ENCODE measurements at places on chromosomes 4 and X.

DNA sequence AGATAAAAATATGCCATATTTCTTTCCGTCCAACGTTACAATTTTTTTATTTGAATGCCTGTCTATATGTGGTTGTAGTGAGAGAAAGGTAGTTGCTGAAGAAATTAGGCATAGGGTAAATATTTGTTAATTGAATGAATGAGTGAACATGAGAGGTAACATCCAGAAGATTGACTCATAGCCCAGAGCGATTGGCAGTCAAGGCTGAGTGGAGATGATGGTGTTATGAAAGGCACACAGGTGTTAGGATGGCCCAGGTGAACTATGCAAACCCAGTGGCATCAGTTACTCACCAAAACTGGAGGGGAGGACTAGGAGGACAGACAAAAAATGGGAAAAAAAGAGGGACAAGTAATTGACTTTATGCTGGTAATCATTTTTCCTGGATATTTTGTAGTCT lies 31.7 kb upstream of the SPRY1 start:
- no peak for DNase-seq

- peak; percentile 75 for DNase-seq
Measured at GRCh38 chr4:76090241-76090691, 15.8 kb downstream of the ART3 start.

DNA sequence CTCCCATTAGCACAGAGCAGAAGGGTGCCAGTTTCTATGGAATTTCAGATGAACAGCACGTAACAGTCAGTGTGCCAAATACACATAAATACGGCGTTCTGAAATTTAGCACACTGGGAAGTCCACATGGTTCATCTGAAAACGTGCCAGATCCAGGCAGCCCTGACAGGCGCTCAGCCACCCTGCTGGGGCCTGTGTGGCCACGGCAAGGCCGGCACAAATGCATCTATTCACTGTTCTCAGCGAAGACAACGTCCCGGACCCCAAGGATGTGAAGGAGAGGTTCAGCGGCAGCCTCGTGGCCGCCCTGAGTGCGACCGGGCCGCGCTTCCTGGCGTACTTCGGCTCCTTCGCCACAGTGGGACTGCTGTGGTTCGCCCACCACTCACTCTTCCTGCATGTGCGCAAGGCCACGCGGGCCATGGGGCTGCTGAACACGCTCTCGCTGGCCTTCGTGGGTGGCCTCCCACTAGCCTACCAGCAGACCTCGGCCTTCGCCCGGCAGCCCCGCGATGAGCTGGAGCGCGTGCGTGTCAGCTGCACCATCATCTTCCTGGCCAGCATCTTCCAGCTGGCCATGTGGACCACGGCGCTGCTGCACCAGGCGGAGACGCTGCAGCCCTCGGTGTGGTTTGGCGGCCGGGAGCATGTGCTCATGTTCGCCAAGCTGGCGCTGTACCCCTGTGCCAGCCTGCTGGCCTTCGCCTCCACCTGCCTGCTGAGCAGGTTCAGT lies 15.6 kb downstream of the DGKQ start:
- no peak for DNase-seq

DNA sequence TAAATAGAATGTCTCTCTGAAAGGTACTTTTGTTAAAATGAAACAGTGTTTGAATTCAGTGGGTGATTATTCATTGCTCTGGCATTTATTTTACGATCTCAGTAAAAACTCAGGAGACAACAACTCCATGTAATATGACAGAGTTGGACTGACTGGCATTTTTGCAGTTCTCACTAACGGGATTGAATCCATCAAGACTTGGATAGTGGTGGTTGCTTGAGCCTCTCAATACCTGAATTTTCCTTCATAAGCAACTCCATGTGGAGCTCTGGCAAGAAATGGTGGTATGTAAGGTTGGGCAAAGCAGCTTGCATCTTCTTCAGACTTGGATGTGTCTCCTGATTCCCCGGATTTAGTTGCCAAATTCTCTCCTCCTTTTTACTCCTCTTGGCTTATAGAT lies 72.7 kb downstream of the FRMPD4 start:
- DNase-seq: peak; percentile 37

DNA sequence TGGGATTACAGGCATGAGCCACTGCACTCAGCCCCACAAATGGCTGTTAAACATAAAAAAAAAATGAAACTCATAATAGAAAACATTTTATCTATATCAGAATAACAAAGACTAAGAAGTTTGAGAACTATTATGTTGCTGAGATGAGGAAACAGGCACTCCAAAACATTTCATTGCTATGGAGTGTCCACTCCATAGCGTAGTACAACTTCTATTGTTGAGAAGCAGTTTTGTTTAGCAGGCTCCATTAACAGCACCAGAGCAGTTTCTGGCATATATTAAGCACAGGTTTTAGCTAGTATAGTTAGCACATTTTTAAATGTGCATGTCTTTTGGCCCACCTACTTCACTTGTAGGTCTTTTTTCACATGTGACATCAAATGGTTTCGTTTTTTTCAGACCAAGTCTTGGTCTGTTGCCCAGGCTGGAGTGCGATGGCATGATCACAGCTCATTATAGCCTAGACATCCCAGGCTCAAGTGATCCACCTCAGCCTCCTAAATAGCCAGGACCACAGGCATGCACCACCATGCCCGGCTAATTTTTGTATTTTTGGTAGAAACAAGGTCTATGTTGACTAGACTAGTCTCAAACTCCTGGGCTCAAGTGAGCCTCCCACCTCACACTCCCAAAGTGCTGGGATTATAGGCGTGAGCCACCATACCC lies 5.8 kb downstream of the HMGB2 start:
- DNase-seq: no peak

- DNase-seq: no peak
Measured at GRCh38 chr4:184806229-184806550, 19.6 kb downstream of the ACSL1 start.

GRCh38 chr4:82560853-82561785 lies 669 bp downstream of the TMEM150C start:
- DNase-seq: no peak

DNA sequence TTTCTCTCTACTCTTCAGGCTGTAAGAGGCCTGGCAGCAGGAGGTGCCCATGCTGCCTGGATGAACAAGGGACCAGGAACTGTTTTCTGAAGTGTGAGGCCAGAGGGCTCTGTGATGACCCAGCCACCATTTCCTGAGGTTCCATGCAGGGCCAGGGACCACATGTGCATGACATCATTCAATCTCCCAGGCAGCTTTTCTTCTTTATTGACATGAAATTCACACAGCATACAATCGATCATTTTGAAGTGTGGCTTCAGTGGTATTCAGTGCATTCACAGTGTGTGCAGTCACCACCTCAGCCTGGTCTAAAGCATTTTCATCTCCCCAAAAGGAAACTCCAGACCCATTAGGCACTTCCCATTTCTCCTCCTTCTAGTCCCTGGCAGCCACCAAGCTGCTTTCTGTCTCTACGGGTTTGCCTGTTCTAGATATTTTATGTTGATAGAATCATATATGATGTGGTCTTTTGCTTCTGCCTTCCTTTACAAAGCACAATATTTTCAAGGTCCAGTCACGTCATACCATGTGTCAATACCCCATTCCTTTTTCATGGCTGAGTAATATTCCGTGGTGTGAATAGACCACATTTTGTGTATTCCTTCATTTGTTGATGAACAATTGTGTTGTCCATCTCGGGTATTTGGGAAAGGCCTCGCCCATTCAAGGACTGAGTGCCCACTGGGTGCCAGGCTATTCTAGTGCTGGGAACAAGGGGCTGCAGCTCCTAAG lies 93.1 kb downstream of the PSAPL1 start:
- peak; percentile 91 for DNase-seq

DNA sequence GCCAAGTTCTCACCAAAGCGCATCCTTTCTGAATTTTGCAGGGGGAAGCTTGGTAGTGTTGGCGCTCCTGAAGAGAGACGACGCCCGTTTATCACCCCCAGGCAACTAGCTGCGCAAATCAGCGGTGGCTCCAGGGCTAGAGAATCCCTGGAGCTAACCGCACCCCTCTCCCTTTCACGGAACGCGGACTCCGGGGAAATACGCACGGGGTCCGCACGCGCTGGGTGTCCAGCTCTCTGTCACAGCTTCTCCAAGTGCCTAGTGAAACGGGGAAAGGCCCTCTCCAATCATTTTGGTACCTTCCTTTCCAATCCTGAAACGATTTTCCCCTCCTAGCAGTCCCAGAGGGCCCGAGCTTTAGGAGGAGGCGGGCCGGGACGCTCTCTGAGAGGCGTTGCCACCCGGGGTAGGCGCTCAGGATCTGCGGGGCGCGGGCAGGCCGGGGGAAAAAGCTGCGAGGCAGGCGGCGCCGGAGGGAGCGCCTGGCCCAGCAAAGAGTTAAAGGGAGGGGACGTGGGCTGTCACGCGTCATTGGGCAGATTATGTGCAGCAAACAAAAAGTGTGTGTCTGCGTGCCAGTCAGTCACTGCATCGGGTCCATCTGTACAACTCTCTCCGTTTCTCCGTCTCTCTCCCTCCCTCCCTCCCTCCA lies at the start of gene PRDM8:
Gene PRDM8, plus strand, starts transcription at position 582 of the 652 bp plus-strand sequence. CDS start 2,578 bp downstream, outside the sequence.
- peak; percentile 46 for DNase-seq

DNA sequence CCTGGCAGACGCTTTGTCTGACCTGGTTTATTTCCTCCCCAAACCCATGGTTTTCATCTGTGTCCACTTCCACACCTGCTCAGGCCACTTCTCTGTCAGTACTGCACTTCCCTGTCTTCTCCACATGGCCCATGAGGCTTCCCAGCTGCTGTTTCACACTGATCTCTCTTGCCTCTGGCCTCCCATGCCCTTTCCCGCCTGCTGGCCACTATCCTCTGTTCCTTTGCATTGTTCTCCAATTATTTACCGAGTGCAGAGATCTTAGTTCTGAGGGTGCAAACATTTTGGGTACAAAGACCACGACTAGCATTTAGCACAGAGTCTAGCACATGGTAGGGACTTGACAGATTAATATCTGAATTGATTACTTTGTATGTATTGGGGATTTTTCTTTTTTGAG lies 174.8 kb upstream of the NPY2R start:
- DNase-seq: no peak

DNA sequence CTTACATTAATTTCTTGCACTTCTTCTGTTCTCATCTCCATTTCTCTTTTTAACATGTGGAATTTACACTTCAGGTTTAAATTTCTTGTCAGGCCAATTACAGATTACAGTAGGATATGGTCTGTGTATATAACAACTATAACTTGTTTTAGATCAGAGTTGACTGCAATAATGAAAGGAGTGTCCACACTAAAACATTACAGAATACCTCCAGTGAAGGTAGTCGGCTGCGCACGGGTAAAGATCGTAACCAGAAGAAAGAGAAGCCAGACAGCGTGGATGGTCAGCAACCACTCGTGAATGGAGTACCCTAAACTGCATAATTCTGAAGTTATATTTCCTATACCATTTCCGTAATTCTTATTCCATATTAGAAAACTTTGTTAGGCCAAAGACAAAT lies 32.6 kb upstream of the FMR1NB start:
- DNase-seq: no peak

DNA sequence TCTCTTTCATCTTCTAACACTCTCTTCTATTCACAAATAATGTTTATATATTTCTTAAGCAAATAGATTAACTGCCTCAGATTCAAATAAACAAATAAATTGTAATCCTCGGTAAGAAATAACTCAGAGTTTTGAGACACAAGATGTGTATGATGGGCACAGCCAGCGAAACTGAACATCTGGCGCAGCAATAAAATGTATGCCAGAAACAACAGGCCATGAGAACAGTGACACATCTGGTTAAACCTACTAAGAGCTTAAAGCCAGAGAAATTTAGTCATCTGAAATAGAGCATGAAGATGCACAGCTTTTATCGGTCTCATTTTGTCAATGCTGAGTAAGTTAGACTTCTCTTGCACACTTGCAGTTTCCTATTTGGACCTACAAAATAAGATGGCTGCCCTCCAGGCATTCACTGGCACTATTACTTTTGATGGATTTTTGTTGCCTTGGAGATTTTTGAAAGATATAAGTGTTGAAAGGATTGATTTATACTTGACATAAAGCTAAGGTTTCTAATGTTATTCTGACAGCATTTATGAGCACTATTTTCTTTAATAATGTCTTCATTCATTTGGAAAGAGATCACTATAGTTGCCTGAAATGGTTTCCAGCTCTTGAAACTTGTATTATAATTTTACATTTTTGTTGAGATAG lies 1444.0 kb downstream of the PCDH18 start:
- no peak for DNase-seq

DNA sequence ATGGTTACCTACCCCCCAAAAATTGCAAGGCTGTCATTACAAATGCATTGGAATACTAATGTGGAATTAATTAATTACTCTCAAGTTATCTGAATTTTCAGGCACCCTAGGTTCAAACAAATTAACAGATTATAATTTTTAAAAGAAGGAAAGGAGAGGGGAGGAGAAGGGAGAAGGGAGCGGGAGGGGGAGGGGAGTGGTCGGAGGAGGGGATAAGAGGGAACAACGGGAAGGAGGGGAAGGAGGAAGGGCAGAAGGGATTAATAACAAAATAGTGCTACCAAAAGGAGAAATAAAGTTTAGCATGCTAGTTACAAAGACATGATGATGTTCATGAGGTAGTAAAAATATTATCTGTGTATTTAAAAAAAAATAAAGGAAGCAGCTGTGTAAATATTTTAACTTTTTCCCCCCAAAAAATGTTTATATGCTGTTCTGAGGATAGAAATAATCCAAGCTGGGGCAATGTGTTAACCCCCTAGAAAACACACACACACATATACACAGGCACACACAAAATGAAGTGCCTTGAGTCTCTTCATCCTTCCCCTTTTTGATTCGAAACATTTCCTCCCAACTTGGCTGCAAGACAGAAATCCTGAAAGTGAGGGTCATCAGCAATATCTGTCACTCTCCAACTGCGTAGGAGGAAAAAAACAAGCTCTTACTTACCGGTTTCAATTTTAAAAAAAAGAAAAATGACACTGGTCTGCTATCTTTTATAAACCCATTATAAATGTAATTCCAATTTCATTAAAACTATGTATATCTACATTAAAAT lies 58.8 kb downstream of the PPP3CA start:
- peak; percentile 18 for DNase-seq

GRCh38 chr4:55397126-55397436 lies 1.3 kb downstream of the TMEM165 start:
- peak; percentile 33 for DNase-seq

- DNase-seq: no peak
Measured at GRCh38 chrX:143635915-143636314, at the start of gene SLITRK4. TSS of gene SLITRK4 (minus strand) at chrX:143636101. CDS start at chrX:143631108, 4,993 bp downstream.

DNA sequence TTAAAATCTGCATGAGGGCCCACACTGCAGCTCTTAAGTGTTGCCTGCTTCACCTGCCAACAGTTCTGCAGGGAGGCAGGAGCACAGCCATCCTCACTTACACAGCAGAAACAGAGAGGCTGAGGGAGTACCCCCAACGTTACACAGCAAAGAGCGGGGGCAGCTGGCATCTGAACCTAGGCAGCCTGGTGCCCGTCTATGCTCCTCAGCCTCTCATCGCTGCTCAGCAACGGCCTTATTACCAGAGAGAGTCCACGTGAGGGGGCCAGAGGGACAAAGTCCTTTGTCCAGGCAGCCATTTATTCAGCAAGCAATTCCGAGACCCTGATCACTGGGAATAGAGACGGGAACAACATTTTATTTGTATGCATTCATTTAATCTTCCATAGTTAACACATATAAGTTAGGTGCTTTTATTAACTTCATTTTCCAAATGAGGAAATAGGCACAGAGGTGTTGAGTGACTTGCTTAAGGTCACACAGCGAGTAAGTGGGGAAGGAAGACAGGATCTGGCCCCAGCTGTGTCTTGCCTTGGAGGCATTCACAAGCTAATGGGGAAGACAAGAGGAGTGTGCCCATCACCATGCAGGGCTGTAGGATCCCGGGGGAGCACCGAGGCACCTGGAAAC lies 52.2 kb upstream of the SORCS2 start:
- no peak for DNase-seq

GRCh38 chrX:72306851-72307645 lies 1.3 kb upstream of the CITED1 start:
- peak; percentile 46 for DNase-seq

- DNase-seq: no peak
Measured at GRCh38 chrX:10524578-10524977, 95.8 kb downstream of the MID1 start.

Data from fibroblast of skin of abdomen (primary cell).